ENCODE measurements at places on chromosomes 1 and 21. TPM values are rescaled to one million over a fixed set of nuclear protein-coding genes. Genes with fewer than 3 reads are reported as not detected.
A peak's percentile ranks its signal among the peaks of the same experiment; 100 is the strongest.

Gene RSPO1
- total RNA-seq, result not detected

Gene STMN1
- 594 TPM for total RNA-seq

Gene FAM72D
- total RNA-seq, result 0.72 TPM

Gene UQCRHL
- total RNA-seq, result 4.0 TPM

Gene AGBL4
- total RNA-seq, result 27.2 TPM

Gene LCE2C
- not detected for total RNA-seq

Gene LRRC40
- 13.8 TPM for total RNA-seq

Gene ZNF648
- total RNA-seq, result 0.31 TPM

Gene RPE65
- 1.4 TPM for total RNA-seq

Gene IRF6
- total RNA-seq, result 1.7 TPM

DNA sequence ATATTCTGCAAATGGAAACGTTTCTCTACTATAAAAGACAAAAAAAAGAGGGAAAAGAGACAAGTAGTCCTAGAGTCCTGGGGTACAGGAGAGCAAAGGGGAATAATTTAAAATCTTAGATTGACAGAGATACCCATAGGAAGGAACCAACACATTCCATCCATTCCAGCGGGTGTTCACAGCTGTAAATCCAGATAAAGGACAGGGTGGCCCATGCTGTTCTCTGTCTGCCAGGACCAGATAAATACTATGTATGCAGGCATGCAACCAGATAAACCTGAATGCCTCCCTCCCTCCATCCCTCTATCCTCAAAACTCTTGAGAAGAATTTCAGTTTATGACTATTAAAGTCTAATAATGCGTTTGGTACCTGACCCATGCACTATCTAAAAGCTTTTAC lies 131.8 kb downstream of the PTPN14 start:
- DNase-seq, result no peak

DNA sequence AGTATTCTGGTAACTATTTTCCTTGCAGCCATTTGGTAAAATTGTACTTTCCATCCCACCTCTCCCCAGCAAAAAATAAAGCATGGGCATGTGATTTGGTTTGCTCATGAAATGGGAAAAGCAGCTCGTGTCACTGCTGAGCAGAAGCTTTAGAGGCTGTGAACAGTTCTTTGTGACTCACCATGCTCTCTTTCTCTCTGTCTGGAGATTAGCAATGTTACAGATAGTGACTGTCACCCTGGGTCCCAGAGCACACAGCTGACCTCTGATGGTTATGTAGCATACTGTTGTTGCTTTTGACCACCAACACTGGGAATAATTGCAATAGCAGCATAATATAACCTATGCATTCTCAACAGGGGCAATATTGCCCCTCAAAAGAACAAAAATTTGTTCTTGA lies 70.6 kb downstream of the RGS2 start:
- DNase-seq, result no peak

GRCh38 chr1:230251644-230252191 lies 174.4 kb downstream of the PGBD5 start:
- DNase-seq, result no peak

- DNase-seq, result no peak
Measured at GRCh38 chr1:57901208-57901919, 477.5 kb upstream of the DAB1 start.

DNA sequence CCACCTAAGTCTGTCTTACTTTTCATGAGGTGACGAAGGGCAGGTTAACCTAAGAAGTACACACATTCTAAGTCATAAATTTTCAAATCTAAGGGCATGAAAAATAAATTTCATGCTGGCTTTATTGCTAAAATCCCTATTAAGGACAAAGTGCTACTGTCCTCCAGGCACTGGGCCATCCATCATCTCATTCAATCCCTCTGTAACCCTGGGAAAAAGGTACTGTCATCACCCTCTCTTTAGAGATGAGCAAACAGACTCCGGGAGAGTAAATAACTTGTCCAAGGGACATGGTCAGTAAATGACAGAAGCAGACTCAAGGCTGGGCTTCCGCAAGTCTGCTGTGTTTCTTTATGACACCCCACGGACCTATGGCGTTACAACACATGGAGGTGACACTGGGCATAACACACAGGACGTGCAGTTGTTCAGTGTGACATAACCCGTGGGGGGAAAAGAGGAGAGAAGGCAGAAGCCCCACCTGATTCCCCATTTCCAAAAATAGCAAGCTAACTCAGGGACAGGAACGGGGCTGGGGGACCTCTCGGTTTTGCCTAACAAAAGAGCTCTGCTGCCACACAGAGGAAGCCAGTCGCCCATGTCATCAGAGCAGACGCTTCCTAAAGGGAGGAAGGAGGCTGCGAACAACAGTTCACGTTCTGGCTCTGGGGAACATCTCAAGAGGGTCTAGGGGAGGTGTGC lies 12.5 kb upstream of the SRM start:
- peak; percentile 31 for DNase-seq

GRCh38 chr1:19240673-19241538 lies 10.4 kb downstream of the EMC1 start:
- peak; percentile 63 for DNase-seq

DNA sequence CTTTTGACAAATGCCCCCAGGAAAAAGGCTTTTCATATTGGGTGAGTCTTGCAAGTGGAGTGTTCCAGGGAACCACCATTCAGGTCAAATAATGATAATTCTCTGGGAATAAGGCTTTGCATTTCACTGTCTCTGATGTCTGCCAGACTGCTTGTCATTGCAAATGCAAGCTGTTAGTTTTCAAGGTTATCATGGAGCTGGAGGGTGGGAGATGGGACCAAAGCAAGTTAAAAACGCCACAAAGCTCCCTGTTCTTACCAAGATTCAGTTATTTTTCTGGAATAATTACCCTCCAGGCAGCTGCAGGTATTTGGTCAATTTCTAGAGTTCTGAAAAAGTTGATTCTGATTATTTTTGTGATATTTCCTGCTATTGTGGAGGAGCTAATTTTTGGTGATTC lies 210.1 kb downstream of the GPR52 start:
- no peak for DNase-seq

DNA sequence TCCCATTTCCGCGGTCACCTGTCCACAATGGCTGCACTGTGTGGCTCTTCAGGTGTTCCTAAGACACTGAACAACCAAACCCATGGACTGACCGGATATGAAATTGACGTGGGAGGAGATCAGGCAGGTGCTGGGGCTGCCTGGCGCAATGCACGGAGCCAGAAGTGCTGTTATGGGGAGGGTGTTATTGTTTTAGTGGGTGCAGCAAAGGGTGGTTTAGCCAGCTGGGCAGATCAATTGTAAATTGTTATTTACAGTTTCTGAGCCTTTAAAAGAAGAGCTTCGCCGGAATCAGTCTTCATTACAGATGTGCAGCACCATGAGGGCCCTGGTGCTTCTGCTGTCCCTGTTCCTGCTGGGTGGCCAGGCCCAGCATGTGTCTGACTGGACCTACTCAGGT lies at the start of gene CA6:
Gene CA6, plus strand, starts transcription at position 301 of the 400 bp plus-strand sequence. Its CDS starts 19 bp downstream, at position 320.
- no peak for DNase-seq

- DNase-seq, result no peak
Measured at GRCh38 chr21:35681946-35682345, 378.4 kb downstream of the SETD4 start.

GRCh38 chr1:22037520-22037919 lies 15.0 kb upstream of the CDC42 start:
- no peak for DNase-seq

DNA sequence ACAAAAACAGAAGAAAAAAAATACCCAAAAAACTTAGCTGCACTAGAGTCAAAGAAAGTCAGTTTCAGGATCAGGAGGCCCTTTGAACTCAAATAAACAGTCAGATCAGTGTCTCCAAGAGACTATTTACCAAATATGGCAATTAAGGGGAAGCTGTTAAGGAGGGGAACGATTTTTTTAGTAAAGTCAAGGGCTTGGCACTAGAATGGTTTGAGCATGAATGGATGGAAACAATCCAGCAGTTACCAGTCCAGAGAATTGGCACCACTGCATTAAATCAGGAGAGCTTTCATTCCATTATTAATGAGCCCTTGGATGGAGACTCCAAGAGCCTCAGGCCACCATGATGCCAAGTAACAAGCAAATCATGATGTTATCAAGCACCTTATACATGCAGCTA lies 7.2 kb downstream of the TRAPPC3 start:
- DNase-seq, result no peak

- no peak for DNase-seq
Measured at GRCh38 chr1:88549536-88549935, 134.5 kb upstream of the PKN2 start.

GRCh38 chr1:107963601-107964335 lies 1.2 kb downstream of the VAV3 start:
- no peak for DNase-seq

- DNase-seq, result no peak
Measured at GRCh38 chr1:67735206-67735605, 50.2 kb downstream of the GADD45A start.

- DNase-seq, result peak; percentile 7
Measured at GRCh38 chr1:186424539-186424938, 36.4 kb downstream of the PDC start.

- DNase-seq, result no peak
Measured at GRCh38 chr21:29748391-29749167, 191.2 kb downstream of the GRIK1 start.

GRCh38 chr21:15283789-15284188 lies 219.0 kb upstream of the NRIP1 start:
- DNase-seq, result no peak

DNA sequence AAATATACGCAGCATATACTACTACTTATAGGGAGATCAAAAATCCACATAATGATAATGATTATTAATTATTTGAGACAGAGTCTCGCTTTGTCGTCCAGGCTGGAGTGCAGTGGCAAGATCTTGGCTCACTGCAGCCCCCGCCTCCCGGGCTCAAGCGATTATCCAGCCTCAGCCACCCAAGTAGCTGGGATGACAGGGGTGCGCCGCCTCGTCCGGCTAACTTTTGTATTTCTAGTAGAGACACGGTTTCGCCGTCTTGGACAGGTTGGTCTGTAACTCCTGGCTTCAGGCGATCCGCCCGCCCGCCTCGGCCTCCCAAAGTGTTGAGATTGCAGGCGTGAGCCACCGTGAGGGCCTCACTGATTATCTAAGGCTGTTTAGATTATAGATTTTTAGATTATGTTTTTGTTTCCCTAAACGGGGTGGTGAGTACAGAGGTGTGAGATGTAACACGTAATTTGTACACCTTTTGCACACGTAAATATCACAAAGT lies 548 bp upstream of the SLC25A33 start:
- peak; percentile 7 for DNase-seq

- DNase-seq, result no peak
Measured at GRCh38 chr1:167707942-167708341, 13.8 kb upstream of the MPZL1 start.

DNA sequence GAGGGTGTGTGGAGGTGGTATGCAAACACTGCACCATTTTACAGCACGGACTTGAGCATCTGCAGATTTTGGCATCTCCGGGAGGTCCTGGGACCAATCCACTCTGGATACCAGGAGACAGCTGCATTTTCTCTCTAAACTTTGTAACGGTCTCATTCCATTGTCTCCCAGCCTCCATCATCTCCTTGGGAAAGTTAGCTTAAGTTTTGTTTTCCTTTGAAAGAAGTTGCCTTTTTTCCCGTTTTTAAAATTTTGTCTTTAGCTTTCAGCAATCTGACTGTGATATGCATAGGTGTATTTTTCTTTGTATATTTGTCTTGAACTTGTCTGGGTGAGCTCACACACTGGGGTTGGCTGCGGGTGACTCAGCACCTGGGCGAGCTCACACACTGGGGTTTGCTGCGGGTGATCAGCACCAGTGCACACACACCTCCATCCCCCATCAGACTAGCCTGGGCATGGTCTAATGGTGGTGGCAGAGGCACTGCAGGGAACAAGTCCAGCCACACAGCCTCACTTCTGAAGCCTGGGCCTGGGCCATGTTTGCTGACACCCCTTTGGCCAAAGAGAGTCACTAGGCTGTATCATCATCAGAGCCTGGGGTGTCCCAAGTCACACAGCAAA lies 32.1 kb upstream of the COL18A1 start:
- DNase-seq, result no peak

DNA sequence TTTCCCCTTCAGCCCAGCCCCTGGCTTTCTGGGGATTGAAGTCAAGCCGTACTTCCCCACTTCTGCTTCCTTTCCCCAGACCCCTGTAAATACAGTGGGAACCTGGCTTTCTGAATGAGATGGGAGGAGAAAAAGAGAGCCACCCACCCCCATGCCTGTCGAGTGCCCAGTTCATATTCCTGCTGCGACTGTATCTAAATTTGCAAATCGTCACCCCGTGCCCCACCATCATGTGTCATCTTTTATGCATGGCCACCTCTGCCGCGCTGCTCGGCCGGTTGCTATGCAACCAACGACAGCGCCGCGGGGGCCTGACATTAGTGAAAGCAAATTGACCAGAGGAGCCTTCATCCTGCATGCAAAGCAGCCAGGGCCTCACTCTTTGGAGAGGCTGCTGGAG lies 143.0 kb downstream of the ELAVL4 start:
- peak; percentile 22 for DNase-seq

DNA sequence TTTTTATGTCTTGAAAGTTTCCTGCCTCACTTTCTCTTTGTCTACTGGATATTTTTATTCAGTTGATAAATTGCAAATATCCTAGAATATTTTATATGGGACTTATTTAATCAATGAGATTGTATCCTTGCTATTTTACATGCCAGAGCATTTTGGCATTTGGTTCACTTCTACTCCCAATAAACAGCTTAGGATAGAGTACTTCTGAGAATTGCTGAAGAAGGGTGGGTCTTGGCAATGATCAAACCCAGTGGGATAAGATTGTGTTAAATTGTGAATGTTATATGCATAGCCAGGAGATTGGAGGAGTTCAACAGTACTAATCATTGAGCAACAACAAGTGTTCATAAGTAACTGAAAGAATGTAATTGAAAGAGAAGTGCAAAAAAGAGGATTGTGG lies 60.1 kb downstream of the SDCCAG8 start:
- DNase-seq, result no peak

DNA sequence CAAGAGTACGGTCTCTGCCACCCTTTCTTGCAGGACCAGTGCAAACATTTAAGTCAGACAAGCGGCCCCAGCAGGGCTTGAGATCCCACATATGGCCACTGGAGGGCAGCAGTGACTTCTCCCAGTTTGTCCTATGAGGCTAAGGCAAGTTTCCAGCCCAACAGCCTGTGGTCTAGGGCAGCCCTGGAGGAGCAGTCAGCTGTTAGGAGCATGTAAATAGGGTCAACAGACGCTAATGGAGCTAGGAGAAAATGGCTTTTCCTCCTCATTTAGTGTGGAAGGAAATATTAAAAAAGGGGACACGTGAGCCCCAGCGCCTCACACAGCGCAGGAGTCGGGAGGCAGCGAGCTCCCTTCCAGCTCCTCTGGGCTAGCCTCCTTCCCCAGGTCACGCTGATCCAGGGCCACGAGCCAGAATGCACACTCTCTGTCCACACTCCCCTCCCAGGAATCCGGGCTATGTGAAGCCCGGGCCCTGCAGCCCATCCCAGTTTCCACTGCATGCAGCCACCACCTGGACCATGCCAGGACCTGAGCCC lies 95.6 kb downstream of the LAMC2 start:
- peak; percentile 80 for DNase-seq

DNA sequence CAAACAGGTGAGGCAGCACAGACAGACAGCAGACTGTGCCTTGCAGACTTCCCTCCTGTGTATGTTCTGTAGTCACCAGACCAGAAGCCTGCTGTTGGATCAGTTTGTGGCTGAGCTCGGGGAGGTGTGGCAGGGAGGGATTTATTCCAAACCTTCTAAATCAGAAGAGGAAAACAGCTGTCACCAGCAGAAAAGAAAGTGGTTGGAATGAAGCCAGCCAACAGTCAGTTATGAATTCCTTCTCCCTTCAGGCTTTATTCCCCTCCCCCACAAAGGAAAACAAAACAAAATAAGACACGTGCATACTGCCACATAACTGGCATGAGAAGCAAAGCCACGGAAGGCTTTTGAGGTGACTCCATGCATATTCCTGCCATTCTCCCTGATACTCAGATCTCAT lies 19.0 kb upstream of the PIGV start:
- no peak for DNase-seq

Measured in dorsolateral prefrontal cortex (tissue), 122 donors.